Ovary (tissue), 10 donors: ENCODE measurements at places on chromosomes 12 and 14. TPM values are rescaled to one million over a fixed set of nuclear protein-coding genes. Genes with fewer than 3 reads are reported as not detected.

BBOF1 gene
- 3.8 TPM for total RNA-seq

- no peak for DNase-seq
Observed at GRCh38 chr12:71671311-71671710, 7.2 kb downstream of the THAP2 start.

GRCh38 chr12:127881371-127882140 is 385.4 kb upstream of the TMEM132C start:
- no peak for DNase-seq

DNA sequence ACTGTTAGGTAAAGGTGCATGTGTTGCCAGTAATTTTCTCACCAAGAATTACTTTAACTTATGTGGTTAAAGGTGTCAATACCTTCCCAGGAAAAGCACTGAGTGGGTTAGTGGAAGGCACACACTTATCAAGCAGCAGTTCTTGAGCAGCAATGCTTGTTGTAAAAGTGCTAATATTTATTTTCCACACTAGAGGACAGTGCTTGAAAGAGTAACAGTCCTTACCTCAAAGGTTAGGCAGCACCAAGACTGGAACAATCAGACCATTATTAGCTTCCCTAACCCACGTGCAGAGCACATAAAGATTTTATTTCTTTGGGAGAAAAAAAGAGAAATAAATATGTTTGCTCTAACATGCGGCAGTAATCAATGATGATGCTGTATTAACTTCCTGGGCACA is 48.8 kb upstream of the KRR1 start:
- DNase-seq, result no peak

KIF5A gene
- total RNA-seq, result 0.48 TPM
